Activated naive CD8-positive, alpha-beta T cell treated with anti-CD3 and anti-CD28 coated beads, Interleukin-2, amount 10 ng/mL, durations not matched to agents 7 days and 5 days (primary cell): ENCODE measurements at places on chromosomes 3 and 15. TPM values are rescaled to one million over a fixed set of nuclear protein-coding genes. Genes with fewer than 3 reads are reported as not detected.

BFSP2 gene
- total RNA-seq = not detected

- peaks cover 8% of the 10 kb centered on the region for H3K27me3 ChIP-seq
- no peaks in the 10 kb centered on the region for H3K4me1 ChIP-seq
- H3K36me3 ChIP-seq = no peaks in the 10 kb centered on the region
- H3K27ac ChIP-seq = no peak overlapping the region
- DNase-seq = no peak
These were observed 330.5 kb upstream of the ROPN1 start for GRCh38 chr3:124322309-124322880.

DNA sequence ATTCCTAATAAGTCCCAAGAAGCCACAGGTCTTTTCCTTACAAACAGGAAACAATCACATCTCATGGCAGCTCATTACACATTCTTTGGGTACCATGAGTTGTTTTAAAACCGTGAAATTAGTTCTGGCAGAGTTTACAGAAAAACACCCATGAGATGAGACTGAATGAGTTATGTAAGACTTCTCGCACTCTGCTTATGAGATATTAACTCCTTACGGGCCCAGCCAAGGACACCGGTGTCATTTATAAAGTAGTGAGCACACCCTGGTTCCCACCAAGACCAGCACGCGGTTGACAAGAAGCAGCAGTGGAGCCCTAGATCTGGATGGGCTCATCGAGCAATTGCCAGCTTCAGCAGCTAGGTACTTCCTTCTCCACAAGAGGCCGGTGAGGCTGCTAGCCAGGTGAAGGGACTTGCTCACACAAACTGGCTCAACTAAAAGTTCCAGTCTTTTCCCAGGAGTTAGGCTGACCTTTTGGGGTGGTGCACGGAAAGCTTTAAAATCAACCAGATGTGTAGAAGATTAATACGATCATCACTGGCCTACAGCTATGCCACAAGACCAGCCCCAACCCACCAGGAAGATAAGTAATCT lies 318.6 kb upstream of the ICE2 start:
- no peak overlapping the region for H3K27ac ChIP-seq
- H3K36me3 ChIP-seq = peaks cover 10% of the 10 kb centered on the region
- H3K4me1 ChIP-seq = peaks cover 26% of the 10 kb centered on the region
- H3K4me3 ChIP-seq = no peak overlapping the region

GRCh38 chr3:169841171-169841570 lies 28.5 kb upstream of the LRRC34 start:
- no peak for DNase-seq
- no peak overlapping the region for H3K4me3 ChIP-seq
- no peaks in the 10 kb centered on the region for H3K36me3 ChIP-seq
- H3K27me3 ChIP-seq = peaks cover 30% of the 10 kb centered on the region

CHRM5 gene
- total RNA-seq = not detected

- no peak overlapping the region for H3K27ac ChIP-seq
- no peaks in the 10 kb centered on the region for H3K27me3 ChIP-seq
- H3K4me1 ChIP-seq = no peaks in the 10 kb centered on the region
- no peaks in the 10 kb centered on the region for H3K36me3 ChIP-seq
- no peak for DNase-seq
These were observed 364.1 kb upstream of the CNTN4 start for GRCh38 chr3:1734494-1735122.

CX3CR1 gene
- total RNA-seq = 1.9 TPM

GRCh38 chr3:13019243-13020095 lies 53.8 kb downstream of the IQSEC1 start:
- no peaks in the 10 kb centered on the region for H3K27me3 ChIP-seq
- peaks cover 2% of the 10 kb centered on the region for H3K36me3 ChIP-seq
- no peak overlapping the region for H3K4me3 ChIP-seq
- peaks cover 19% of the 10 kb centered on the region for H3K4me1 ChIP-seq
- no peak overlapping the region for H3K27ac ChIP-seq
- no peak for DNase-seq

GRCh38 chr3:144175644-144176425 lies 204.2 kb downstream of the DIPK2A start:
- no peak for DNase-seq
- no peaks in the 10 kb centered on the region for H3K4me1 ChIP-seq
- no peak overlapping the region for H3K4me3 ChIP-seq
- no peaks in the 10 kb centered on the region for H3K36me3 ChIP-seq

DNA sequence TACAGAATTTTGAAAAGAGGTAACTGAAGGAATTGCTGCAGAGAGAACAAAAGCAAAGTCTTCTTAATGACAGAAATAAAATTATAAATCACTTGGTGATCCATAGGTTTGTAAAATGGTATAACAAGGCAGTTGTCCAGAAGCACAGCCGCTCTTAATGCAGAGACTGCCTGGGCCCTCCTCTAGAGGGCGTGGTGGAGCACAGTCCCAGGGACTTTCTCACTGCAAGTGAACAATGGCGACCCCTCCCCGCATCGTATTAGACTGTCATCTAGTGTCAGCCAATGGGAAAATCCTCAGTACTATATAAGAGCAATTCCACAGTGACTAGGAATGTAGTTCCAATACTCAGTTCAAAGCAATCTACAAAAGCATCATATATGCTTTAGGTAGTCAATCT lies 26.4 kb upstream of the ZBED2 start:
- no peaks in the 10 kb centered on the region for H3K27me3 ChIP-seq
- peak; percentile 42 for DNase-seq
- peaks cover 72% of the 10 kb centered on the region for H3K36me3 ChIP-seq

- H3K4me1 ChIP-seq = no peaks in the 10 kb centered on the region
- DNase-seq = no peak
- H3K27me3 ChIP-seq = no peaks in the 10 kb centered on the region
- no peak overlapping the region for H3K4me3 ChIP-seq
- H3K27ac ChIP-seq = peak overlapping the region; percentile 10
- peaks cover 1% of the 10 kb centered on the region for H3K36me3 ChIP-seq
These were observed 39.8 kb upstream of the ZBTB38 start for GRCh38 chr3:141328286-141329166.

DNA sequence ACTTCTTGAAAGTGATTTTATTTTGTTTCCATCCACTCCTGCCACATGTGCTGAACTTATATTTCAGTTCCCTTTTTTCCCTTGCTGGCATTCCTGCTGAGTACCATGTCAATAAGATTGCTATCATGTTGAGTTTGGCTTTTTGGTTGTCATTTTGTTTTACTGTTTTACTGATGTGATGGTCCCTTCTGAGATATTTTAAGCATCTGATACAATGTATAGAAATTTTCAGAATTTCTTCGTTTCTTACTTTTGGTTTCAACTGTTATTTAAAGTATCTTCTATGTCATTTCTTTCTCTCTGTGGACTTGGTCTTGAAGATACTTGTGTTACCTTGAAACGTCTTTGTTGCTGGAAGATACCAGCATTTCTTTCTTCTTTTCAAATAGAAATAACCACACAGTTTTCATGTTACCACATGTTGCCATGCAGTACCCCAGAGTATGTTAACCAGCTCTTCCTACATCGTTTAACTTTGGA lies 14.1 kb downstream of the SIDT1 start:
- H3K36me3 ChIP-seq = peaks cover 48% of the 10 kb centered on the region
- H3K4me1 ChIP-seq = peaks cover 17% of the 10 kb centered on the region
- H3K27me3 ChIP-seq = no peaks in the 10 kb centered on the region
- peak overlapping the region; percentile 64 for H3K27ac ChIP-seq
- peak overlapping the region; percentile 68 for H3K4me3 ChIP-seq

DNA sequence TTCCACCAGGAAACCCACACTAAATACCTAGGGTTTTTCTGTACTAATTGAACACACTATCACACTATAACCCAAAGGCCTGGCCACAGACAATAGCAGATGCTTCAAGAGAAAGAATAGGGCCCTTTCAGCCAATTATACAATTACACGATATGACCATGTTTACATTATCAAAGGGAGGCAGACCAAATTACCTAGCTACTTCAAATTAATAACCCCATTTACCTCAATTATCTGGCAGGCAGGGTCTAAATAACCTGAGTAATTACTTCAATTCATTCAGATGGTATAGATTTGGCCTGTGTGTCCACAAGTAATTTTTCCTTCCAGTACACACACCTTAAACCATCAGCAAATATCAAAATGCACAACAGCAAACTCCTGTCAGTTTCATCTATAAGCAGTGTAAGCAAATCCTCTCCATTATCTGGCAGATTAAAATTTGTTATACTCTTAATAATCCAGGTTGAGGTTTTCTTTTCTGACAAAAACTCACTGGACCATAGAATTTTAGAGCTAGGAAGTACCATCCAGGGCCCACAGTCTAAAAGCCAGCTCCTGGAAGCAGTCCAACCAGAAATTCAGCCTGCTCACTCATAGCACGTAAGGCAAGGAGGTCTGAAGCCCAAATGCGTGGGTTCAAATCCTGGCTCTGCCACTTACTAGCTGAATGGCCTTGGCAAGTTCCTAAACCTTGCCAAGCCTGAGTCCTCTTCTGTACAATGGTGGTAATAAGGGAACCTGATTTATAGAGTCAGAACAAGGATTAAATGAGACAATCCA lies 51.8 kb downstream of the RFTN1 start:
- no peaks in the 10 kb centered on the region for H3K27me3 ChIP-seq
- peaks cover 38% of the 10 kb centered on the region for H3K4me1 ChIP-seq
- peaks cover 33% of the 10 kb centered on the region for H3K36me3 ChIP-seq
- no peak overlapping the region for H3K27ac ChIP-seq
- H3K4me3 ChIP-seq = no peak overlapping the region
- no peak for DNase-seq

GRCh38 chr3:43584043-43584826 lies 37.6 kb downstream of the ANO10 start:
- H3K27me3 ChIP-seq = no peaks in the 10 kb centered on the region
- H3K27ac ChIP-seq = no peak overlapping the region

GRCh38 chr3:130312374-130312773 lies 33.1 kb upstream of the COL6A5 start:
- no peaks in the 10 kb centered on the region for H3K4me1 ChIP-seq

FANCD2 gene
- 78.8 TPM for total RNA-seq

- H3K27me3 ChIP-seq = no peaks in the 10 kb centered on the region
- H3K27ac ChIP-seq = no peak overlapping the region
- peaks cover 37% of the 10 kb centered on the region for H3K4me1 ChIP-seq
These were observed 87.9 kb upstream of the MEF2A start for GRCh38 chr15:99477791-99478471.

PRSS50 gene
- total RNA-seq = not detected

TBL1XR1 gene
- total RNA-seq = 176 TPM

LAMB2 gene
- 1.2 TPM for total RNA-seq
